ENCODE measurements at places on chromosomes 3 and 15.

- DNase-seq, result no peak
Observed at GRCh38 chr3:104606812-104607211, 759.9 kb upstream of the ALCAM start.

GRCh38 chr15:87755226-87755625 lies 501.3 kb downstream of the NTRK3 start:
- no peak for DNase-seq

DNA sequence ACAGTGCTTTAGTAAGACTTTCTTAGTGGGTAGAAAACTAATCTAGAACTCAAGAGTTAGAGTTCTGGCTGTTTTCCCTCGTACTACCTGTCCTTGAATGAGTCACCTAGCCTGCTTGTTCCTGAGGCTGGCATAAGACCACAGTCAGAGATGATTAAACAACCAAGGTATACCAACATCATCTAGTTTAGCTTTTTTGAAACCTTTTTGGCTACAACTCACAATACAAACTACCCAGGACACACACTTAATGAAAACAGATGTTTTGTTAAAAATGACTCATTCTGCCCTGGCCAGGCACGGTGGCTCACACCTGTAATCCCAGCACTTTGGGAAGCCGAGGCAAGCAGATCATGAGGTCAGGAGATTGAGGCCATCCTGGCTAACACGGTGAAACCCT lies 4.6 kb downstream of the MCCC1 start:
- DNase-seq, result no peak

DNA sequence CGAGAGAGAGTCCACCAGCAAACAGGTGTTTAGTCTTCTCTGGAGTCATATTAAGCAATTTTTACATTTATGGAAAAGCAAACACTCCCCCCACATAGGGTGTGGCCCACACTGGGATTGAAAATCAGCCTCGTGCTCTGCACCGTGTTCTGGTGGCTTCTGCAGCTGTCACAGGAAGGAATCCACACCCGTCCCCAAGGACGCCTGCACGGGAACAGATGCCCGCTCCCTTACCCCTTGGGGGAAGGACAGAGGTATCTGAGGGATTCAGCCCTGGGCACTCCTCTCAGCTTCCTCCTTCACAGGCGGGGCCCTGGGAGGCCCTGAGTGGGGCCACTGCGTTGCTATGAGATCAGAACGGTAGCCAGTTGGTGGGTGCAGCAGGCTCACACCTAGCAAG lies 27.8 kb downstream of the LIPC start:
- no peak for DNase-seq

DNA sequence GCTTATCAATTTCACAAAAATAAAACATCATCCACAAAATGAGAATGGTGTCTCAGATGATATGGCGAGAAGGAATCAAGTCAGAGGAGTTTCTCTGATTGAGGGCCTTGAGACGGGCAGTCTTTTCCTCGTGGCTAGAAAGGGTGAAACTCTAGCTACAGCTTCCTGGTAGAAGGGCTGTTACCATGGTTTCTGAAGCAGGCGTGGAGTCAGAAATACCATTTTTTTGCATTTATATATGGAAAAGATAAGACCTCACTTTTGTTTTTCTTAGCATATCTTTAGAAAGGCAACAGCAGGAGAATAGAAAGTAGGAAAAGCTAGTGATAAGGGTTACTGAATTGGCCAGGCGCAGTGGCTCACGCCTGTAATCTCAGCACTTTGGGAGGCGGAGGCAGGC lies 17.3 kb upstream of the SAMD7 start:
- DNase-seq, result no peak

DNA sequence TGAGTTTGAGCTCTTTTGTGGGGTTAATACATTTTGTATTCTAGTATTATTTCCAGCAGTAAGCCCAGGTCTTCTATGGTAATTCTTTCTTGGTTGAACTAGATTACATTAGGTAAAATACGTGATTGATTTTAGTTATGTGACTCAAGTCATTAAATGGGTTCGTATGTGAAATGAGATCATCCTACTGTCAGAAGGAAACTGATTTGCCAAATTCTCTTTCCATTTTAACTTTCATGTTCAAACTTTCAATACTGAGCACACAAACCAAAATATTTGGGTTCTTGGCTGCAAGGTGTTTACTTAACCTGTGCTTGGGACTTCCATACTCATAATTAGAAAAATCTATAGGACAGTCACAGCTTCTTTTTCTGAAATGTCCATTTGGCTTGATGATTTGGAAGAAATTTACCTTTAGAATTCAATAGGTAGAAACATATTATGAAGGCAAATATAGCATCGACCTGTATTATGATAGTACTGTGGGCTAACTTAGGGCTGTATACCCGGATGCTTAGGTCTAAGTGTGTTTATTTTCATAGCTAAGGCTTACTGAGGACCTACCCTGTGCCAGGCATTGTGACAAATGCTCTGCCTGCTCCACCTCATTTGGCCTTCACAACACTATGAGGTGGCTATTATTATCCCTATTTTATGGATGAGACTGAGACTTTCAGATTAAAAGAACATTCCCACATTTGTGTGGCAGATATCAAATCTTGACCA lies 631.8 kb upstream of the GRM7 start:
- no peak for DNase-seq

- DNase-seq, result no peak
Observed at GRCh38 chr3:73503781-73504180, 121.0 kb downstream of the PDZRN3 start.

GRCh38 chr3:97910931-97911351 lies 61.3 kb downstream of the RIOX2 start:
- DNase-seq, result no peak

- DNase-seq, result no peak
Observed at GRCh38 chr3:86969500-86970189, 21.3 kb downstream of the VGLL3 start.

DNA sequence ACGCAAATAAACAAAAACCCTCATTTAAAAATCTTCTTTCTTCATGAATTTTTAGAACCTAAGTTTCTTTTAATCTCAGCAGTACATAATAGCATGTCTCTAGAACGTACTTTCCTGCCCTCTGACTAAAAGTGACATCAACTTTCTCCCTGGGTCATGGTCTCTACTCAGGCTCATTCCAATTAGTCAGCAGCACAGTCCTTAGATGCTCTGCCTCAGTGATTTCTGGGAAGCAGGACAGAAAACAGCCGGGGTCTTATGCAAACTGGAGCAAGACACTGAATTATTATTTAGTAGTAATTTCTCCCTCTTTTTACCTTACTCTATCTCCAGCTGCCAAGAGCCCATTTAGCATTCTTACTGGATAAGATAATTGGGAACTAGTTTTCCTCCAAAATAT lies 365.2 kb downstream of the TUSC7 start:
- DNase-seq, result no peak

- no peak for DNase-seq
Observed at GRCh38 chr3:139769796-139770195, 92.0 kb upstream of the NMNAT3 start.

- no peak for DNase-seq
Observed at GRCh38 chr3:14520149-14520548, 20.0 kb downstream of the GRIP2 start.

GRCh38 chr3:25567388-25567787 lies 97.3 kb downstream of the TOP2B start:
- no peak for DNase-seq

- no peak for DNase-seq
Observed at GRCh38 chr3:31043184-31043819, 148.8 kb upstream of the GADL1 start.

DNA sequence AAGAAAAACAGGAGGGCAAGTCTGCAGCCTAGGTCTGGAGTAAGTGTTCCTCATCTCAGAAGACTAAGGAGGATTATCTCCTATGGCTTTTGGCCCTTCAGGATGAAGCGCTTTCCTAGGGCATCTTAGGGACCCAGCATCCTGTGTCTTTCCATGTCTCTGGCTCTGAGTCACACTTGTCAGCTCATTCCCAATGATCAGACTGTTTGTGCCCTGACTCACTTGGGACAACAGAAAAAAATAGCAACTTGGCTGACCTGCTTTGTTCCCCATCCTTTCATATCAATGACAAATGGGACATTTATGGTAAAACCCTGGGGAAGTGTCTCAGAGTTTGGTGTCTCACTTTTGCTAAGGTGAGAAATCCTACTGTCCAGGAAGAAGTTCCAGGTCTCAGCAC lies 76.2 kb upstream of the OXTR start:
- DNase-seq, result no peak

GRCh38 chr15:93428150-93428549 lies 339.1 kb upstream of the RGMA start:
- DNase-seq, result no peak

DNA sequence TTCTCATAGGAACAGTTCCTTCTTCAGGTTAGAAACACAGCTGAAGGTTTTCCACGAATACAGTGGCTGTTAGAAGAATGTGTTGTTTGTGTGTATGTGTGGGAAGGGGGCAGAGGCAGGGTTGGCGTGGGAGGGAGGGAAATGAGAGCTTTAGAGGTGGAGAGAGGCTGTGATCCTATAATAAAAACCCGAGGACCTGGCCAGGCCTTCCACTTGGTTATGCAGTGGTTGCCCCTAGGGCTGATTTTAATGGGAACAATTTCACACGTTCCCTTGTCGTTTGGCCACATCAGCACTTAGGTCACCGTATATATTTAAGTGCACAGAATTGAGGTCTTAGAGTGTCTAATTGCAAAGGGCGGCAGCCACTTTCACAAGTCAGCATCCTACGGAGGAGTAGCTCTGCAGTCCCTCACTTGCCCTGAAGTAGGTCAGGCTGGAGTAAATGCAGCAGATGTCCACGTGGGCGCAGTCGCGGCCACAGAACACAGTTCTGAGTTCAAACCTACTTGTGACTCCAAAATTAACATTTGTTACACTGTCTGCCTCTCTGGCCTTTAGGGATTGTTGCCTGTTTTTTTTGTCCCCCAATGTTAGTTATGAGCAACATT lies 85.6 kb downstream of the PDCD6IP start:
- no peak for DNase-seq

GRCh38 chr3:142963516-142964448 lies at the start of gene PAQR9:
PAQR9 (minus strand) TSS chr3:142963674; CDS start chr3:142963336, 338 bp downstream.
- no peak for DNase-seq

DNA sequence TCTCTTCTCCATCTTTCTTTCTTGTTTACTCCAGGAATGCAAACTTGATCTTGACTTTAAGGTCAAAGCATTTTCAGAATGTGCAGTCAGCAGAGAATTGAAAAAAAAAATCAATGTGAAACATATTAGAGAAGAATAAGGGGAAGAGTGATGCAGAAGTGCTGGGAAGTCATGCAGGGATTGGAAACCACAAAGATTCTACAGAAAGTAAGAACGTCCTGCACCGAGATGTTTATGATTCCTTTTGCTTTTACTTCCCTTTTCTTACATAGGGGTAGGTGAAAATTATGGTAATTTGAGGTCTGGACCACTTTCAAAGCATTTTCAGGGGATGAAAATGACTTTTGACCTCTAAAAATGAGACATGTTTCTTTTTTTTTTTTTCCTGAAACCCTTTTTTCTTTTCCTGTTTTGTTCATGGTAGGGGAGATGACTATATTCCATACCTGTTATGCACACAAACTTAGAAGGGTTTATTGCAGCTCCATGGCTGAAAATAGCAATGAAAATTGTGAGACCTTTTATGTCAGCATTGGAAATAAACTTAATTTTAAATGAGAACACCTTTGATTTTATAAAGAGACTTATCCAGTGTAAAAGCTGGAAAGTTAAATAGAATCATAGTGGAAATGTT lies 623.5 kb upstream of the TBL1XR1 start:
- DNase-seq, result no peak

- no peak for DNase-seq
Observed at GRCh38 chr3:130420466-130420865, 75.0 kb downstream of the COL6A5 start.

GRCh38 chr3:150656316-150656715 lies 47.4 kb downstream of the ERICH6 start:
- no peak for DNase-seq
